ENCODE measurements at places on chromosomes 1 and 21.

DNA sequence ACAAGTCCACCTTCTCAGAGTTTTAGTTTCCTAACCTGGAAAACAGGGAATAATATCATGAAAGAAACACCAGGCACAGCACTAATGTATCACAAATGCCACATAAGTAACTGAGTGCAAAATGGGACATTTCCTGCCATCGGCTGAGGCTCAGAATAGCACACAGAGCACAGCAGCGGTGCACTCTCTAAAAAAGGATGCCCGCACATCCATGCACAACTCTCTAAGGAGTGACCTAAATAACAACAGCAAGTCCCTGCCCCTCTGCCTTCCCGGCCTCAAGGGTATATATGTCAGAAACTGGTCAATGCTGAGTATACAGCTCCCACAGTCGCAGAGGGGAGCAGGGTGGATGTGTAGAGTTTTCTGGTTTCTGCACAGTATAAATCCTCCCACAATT is 100.1 kb upstream of the ERG start:
- no peak for DNase-seq

GRCh38 chr1:33152685-33153432 is 29.0 kb downstream of the TRIM62 start:
- DNase-seq, result no peak

DNA sequence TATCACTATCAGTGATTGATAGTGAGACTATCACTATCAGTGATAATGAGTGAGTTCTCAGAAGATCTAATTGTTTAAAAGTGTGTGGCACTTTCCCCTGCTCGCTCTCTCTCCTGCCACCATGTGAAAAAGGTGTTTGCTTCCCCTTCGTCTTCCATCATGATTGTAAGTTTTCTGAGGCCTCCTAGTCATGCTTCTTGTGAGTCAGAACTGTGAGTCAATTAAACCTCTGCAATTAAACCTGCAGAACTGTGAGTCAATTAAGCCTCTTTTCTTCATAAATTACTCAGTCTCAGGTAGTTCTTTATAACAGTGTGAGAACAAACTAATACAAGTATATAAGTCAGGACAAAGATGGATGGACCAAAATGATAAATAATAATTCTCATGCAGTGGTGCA is 7.0 kb upstream of the IL23R start:
- DNase-seq, result no peak

GRCh38 chr1:180238675-180239074 is 8.6 kb downstream of the LHX4 start:
- DNase-seq, result no peak

DNA sequence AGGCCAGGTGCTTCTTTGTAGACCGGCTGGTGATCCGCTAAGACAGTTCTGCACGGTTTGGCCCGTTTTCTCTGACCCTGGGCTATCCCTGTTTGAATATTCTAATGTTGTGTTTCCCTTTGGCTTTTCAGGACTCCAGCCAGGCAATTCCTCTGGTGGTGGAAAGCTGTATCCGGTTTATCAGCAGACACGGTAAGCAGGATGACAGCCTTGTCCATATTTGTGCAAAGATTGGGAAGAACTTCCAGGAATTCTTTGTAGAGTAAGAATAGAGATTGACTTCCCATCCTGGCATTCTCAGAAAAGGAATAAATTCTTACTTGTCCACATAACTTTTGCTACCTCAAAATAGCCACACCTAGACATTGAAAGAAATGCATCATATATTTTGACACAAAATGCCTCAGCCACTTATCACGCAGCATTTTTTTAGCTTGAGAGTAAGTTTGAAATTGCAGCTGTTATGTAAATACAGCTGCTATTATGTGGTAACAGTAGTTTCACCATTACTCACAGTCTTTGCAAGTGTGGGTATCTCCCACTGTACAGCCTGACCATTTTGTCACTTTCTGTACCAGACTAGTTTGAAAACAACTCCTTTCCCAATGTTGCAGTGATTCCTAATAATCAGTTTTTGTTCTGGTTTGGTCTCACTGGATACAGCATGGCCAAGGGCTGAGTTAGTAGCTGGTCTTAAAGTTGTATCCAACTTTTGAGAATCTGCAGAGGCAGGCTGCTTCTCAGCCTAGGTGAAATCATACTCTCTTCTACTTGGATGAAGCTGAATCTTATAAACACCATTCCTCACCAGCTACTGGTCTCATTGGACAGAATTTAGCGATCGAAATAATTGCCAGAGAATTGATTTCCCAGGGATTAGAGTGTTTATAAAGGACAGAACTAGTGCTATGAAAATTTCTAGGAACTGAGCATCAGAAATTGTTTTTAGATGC is 40.0 kb upstream of the IKBKE start:
- no peak for DNase-seq

DNA sequence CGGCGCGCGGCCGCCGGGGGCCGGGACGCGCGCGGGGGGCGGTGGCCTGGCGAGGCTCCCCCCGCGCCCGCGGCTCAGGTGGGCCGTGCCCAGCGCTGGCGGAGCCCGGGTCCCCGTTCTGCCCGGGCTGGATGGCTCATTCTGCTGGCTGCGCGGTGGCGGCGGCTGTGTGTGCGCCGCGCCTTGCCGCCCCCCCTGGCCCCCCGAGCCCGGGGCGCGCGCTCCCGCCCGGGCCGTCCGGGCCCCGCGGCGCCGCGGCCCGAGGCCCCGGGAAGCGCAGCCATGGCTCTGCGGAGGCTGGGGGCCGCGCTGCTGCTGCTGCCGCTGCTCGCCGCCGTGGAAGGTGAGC is at the start of gene EPHB2:
Gene EPHB2 (plus strand): TSS at position 139 of the 349 bp plus-strand sequence. CDS start 144 bp downstream, at position 283.
- no peak for DNase-seq

DNA sequence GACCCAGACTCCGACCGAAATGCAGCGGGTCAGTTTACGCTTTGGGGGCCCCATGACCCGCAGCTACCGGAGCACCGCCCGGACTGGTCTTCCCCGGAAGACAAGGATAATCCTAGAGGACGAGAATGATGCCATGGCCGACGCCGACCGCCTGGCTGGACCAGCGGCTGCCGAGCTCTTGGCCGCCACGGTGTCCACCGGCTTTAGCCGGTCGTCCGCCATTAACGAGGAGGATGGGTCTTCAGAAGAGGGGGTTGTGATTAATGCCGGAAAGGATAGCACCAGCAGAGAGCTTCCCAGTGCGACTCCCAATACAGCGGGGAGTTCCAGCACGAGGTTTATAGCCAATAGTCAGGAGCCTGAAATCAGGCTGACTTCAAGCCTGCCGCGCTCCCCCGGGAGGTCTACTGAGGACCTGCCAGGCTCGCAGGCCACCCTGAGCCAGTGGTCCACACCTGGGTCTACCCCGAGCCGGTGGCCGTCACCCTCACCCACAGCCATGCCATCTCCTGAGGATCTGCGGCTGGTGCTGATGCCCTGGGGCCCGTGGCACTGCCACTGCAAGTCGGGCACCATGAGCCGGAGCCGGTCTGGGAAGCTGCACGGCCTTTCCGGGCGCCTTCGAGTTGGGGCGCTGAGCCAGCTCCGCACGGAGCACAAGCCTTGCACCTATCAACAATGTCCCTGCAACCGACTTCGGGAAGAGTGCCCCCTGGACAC is 534 bp downstream of the C1orf56 start:
- DNase-seq, result peak; percentile 67

- no peak for DNase-seq
Measured at GRCh38 chr1:150183061-150183460, 33.3 kb downstream of the PLEKHO1 start.

GRCh38 chr1:201140235-201140940 is 13.4 kb upstream of the ASCL5 start:
- no peak for DNase-seq

GRCh38 chr21:44391345-44392091 is 38.1 kb downstream of the TRPM2 start:
- no peak for DNase-seq

GRCh38 chr1:232854798-232855159 is 49.6 kb downstream of the MAP10 start:
- no peak for DNase-seq

- no peak for DNase-seq
Measured at GRCh38 chr21:37665230-37666024, 250.8 kb downstream of the KCNJ6 start.

GRCh38 chr1:165795894-165796293 is 27.2 kb upstream of the TMCO1 start:
- no peak for DNase-seq

GRCh38 chr1:210437781-210438180 is 109.1 kb downstream of the HHAT start:
- DNase-seq, result no peak

DNA sequence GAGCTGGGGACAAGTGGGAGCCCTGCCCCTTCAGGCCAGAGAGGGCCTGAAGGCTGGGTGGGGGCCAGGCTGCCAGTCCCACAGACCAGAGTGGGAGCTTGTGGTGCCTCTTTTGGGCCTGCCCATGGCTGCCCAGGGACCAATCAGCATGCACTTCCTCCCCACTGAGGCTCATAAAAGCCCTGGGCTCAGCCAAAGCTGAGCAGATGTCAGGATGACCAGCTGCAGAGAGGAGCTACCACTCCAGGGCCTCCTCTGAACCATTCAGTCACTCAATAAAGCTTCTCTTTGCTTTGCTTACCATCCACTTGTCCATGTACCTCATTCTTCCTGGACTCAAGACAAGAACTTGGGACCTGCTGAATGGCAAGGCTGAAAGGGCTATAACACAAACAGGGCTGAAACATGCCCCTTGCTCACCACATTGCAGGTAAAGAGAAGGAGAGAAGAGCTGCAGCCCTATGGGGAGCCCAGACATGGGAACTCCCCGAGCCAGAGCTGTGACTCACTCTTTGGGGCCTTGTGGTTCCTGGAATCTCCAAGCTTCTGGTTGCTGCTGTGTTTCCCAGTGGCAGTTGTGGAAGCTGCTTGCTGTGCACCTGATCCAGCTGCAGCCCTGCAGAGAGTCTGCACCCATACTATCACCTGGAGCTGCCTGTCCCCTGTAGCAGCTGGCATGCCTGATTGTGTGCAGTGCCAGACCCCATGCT is 82.0 kb downstream of the OLFML3 start:
- DNase-seq, result no peak

DNA sequence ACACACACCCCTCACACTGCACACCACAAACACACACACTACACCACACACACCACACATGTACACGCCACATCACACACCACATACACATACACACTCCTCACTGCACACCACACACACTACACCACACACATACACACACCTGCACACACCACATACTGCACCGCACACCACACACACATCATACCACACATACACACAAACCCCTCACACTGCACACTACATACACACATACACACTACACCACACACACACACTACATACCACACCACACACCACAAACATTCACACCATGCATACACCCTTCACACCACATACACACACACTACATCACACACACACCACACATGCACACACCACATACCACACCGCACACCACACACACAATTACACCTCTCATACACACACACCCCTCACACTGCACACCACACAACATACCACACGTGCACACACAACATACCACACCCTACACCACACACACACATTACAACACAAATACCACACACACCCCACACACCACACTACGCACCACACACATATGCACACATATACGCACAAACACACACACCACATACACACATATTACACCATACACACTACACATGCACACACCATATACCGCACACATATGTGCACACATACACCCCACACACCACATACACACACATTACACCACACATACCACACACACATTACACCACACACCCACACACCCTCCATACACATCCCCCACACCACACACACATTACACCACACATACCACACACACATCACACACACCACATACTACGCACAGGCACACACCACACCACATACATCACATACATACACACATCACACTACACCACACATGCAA is 29.6 kb downstream of the RAB7B start:
- no peak for DNase-seq

DNA sequence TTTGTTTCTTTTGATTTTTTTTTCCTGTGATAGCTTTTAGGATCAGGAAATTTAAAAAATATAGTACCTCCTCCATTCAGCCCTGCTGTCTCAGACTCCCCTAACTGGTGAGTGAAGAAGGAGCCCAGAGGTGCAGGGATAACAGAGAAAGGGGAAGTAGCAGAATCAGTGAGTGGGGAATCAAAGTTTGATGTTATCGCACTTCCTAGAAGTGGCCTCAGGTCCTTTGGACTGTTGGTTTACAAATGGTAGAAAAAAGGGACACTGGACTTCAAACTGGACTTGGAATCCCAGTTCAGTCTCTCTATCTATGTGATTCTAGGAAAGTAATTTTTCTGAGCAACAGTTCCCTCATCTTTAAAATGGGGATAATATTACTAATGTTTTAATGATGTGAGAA is 99.5 kb downstream of the FGGY start:
- no peak for DNase-seq

- no peak for DNase-seq
Measured at GRCh38 chr21:14547834-14548513, 1.9 kb upstream of the SAMSN1 start.

DNA sequence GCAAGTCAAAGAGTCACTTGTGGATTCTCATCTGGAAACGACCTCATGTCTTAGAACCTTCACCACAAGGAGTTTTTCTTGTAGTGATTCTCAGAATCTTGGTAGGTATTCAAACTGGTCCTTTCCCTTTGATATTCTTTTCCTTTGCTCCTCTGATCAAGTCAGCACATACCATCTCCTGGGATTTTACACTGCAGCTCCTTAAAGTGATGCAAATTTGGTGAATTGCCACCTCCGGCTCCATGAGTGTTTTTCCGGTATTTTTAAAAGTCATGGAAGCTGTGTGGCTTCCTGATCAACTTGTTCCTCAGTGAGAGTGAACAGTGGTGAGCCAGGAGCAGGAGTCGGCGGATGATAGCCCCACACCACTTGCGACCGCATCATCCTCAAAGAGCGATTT is 182.1 kb upstream of the DAB1 start:
- DNase-seq, result no peak

GRCh38 chr1:176522310-176522845 is 59.4 kb downstream of the PAPPA2 start:
- no peak for DNase-seq

DNA sequence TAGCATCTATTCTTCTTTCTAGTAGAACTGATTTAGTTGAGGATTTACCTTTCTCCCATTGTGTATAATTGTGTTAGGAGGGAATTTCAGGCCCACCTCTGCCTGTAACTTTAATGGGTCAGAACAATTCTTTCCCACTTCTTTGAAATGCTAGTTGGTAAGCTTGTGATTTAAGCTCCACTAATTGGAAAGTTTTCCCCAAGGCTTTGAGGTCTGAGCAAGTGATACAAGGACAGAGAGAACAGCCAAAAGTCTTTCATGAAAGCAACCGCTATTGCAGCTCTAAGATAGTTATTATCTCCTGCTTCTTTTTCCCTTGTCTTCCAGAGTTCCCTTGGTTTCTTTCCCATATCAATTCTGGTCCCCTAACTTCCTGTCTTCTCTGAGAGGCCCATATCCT is 38.7 kb upstream of the PDC start:
- DNase-seq, result no peak

DNA sequence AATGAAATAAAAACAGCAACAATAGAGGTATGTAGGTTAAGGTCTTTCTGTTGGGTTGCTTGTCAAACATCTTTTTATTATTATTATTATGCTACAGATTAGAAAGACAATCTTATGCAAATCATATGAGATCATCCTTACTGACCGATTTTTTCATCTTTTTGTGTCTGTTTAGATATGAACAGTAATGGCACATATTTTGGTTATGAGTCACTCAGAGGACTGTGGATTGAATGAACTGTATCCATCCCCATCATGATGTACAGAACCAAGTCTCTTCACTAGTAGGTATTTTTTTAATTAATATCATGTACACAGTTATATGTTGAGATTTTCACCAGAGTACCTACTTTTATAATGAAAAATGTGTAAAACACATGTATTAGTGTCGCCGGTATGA is 159.1 kb downstream of the CHRM3 start:
- DNase-seq, result no peak
